Stimulated activated CD4-positive, alpha-beta T cell treated with anti-CD3 and anti-CD28 coated beads, Interleukin-12 subunit alpha, Interleukin-12 subunit beta, amount 100 ng/mL, for 48 hours (primary cell): ENCODE measurements at places on chromosomes 12 and 14.

- DNase-seq, result no peak
Measured at GRCh38 chr12:80763874-80764273, 47.2 kb downstream of the MYF5 start.

- peak; percentile 79 for DNase-seq
Measured at GRCh38 chr12:66169221-66170170, at the start of gene TMBIM4. Gene TMBIM4, minus strand, starts transcription at chr12:66169996. Its CDS starts 45 bp downstream, at chr12:66169951.

- DNase-seq, result no peak
Measured at GRCh38 chr14:89303456-89304435, 113.3 kb downstream of the FOXN3 start.

DNA sequence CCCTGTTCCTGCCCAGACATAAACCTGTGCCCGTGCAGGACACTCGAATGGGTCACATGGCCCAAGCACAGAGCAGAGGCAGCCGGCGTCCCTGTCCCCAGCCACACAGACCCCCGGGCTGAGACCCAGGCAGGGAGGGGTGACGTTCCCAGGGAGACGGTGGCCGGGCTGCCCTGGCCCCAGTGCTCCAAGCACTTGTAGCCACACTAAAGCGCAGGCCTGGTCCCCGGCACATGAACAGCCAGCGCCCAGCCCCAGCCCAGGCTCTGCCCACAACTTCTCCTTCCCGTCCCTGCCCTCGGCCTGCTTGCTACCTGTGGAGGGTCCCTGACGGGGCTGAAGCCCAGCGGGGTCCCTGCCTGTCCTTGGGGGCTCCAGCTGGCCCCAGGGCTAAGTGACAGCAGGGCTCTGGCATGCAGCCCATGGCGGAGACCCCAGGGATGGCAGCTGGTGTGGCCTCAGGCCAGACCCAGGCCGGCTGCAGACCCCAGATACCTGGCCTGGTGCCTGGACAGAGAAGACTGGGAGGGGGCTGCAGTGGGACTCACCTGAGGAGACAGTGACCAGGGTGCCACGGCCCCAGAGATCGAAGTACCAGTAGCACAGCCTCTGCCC is 338.4 kb downstream of the TMEM121 start:
- DNase-seq, result no peak

- DNase-seq, result no peak
Measured at GRCh38 chr14:76664790-76665189, 96.5 kb upstream of the VASH1 start.

DNA sequence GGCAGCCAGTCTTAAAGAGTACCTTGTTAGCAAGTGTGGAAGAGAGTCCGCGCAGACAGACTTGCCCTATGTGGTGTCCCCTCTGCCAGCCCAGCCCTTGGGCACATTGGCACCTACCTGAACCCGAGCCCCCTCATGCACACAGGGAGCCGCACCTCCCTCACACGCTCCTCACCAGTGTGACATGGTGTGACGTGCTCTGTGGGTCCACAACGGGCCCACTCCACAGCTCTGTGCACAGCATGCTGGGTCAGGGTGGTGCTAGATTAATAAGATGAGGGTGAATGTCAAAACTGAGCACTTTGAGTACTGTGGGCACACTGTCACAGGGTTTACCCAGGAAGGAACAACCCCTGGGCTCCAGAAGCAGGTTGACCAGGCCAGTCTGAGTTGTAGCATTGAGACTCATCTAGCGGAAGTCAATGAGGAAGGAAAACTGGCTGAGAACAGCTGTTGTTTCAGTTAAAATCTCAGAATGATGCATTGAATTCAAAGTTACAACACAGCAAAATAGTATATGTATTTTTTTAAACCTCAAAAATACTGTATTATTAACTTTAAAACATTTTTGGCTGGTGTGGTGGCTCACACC is 53.4 kb upstream of the AMN start:
- DNase-seq, result no peak

DNA sequence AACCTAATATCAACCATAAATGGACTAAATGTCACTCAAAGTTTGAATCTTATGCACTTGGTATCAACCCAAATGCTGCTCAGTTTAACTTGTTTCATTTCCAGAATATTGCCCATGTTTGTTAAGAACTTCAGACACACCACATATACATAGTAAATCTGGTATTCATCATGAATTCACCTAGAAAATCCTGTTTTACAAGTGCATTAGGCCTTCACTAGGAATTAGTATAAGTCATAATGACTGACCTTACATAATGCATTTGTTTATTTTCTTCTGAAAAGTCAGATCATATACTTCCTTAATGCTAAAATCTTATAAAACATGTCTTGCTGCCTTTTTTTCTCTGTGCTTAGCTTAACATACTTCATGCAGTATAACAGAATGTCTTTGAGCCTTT is 66.1 kb downstream of the ABCD2 start:
- DNase-seq, result no peak

GRCh38 chr12:91663310-91663709 is 480.7 kb upstream of the DCN start:
- no peak for DNase-seq

DNA sequence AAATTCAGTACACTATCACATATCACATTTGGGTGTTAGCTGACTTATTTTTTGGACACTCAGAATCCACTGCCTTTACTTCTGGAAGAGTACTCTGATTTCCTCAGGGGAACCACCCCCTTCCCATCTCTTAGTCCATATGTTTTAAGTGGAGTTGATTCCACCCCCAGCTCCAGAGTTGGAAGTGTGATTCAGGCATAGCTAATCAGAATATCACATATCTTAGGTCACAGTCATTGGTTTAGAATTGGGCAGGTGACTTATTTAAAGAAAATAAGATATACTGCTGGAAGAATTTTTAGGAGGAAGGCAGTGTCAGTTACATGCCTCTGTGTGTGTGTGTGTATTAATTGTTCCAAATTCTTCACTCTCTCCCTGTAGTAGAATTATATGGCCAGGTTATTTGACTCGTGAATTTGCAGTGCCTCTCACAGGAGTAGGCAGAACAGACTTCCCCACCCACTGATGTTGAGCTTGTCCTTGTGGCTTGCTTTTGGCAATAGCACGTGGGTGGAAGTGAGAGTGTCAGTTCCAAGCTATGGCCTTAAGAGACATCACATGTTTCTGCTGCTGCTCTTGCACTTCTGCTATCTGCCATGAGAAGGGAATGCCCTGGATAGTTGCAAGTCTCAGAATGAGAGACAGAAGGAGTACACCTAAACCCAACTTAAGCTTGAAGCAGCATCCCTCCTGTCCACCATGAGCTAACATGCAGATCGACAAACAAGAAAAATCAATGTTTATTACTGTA is 6.4 kb upstream of the GAS2L3 start:
- no peak for DNase-seq

- no peak for DNase-seq
Measured at GRCh38 chr12:124786061-124786964, 77.4 kb downstream of the SCARB1 start.

- DNase-seq, result no peak
Measured at GRCh38 chr12:78864870-78865463, 393 bp downstream of the SYT1 start.

- no peak for DNase-seq
Measured at GRCh38 chr12:51661199-51661598, 70.2 kb downstream of the SCN8A start.

- DNase-seq, result no peak
Measured at GRCh38 chr14:39219075-39219499, 14.6 kb upstream of the MIA2 start.

DNA sequence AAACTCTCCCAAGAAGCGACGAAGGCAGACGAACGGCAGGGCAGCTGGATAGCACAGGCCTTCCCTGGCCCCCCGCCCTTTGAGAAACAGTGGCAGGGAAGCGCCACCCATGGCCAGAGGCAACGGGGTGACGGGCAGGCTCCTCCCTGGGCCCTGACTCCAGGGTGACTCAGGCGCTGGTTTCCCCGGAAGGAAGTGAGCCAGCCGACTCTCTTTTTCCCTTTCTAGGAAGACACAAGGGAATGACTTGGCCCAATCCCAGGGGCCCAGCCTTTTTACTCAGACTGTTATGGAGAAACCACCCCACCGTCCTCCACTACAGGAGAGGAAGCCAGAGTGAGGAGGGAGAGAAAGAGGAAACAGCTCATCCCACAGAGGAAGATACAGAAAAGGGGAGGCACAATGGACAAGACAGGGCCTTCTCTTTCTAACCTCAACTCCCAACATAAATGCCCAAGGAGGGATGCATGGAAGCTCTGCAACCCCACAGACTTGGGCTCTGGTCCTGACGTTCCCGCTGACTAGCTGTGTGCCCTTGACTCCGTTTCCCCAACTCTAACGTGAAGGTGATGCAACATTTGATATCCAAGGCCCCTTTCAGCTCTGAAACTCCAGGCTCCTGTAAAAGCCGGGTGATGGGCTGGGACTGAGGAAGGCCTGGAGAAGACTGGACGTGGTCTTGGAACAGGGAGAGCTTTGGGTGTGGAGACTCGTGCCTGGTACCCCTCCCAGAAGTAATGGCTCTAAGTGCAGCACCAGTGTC is 27.9 kb downstream of the ACTN1 start:
- no peak for DNase-seq

- DNase-seq, result peak; percentile 75
Measured at GRCh38 chr12:54984658-54985376, at the start of gene TESPA1. Gene TESPA1, minus strand, starts transcription at chr12:54984762. Its CDS starts 10,200 bp downstream, at chr12:54974562.

DNA sequence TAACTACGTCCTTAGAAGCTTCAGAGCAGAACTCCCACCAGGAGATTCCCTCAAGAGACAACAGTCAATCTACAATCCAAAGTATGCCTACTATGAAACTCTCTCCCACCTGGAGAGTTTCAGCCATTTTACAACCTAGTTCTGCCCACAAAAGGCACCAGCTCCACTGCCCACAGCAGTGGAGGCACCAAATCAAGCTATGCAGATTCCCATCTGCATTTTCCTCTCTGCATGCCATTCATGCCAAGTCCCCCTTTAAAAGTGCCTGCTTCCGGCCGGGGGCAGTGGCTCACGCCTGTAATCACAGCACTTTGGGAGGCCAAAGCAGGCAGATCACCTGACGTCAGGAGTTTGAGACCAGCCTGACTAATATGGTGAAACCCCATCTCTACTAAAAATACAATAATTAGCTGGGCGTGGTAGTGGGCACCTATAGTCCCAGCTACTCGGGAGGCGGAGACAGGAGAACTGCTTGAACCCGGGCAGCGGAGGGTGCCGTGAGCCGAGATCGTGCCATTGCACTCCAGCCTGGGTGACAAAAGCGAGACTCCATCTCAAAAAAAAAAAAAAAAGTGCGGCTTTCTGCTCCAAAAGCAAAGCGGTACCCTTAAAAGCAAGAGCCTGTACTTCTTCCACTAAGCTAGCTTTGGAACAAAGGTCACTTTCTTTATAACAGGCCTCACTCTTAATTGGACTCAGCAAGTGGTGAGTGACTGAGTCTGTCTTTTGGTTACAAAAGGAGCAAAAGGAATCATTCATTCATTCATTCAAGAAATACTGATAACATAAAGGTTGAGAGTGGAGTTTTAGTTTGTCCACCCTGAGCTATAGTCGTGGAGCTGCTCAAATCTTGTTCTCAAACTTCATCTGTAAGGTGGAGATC is 10.1 kb upstream of the DLGAP5 start:
- DNase-seq, result no peak

GRCh38 chr12:42196723-42197603 is 41.1 kb downstream of the YAF2 start:
- DNase-seq, result no peak

DNA sequence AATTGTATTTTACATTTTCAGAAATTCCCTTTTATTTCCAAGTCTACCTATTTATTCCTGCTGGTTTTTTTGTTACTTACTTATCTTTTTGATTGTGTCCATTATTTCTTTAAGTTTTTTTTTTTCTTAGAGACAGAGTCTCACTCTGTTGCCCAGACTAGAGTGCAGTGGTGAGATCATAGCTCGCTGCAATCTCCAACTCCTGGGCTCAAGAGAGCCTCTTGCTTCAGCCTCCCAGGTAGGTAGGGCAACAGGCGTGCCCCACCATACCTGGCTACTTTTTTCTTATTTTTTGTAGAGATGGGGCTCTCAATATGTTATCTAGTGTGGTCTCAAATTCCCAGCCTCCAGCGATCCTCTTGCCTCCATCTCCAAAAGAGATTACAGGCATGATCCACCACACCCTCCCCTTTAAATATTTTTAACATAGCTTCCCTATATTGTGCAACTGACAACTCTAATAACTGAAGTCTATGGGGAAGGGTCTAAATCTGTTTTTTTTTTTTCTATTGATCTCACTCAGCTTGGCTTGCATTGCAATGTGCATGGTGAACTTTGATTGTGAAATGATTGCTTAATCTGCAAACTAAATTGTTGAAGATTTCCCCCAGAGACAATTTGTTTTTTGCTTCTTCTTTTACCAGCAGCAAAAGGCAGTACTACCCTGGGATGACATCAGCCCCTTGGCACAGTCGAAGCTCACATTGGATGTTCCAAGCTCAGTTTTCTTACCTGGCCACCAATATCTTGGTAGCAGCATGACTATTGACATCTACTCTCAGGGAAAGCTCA is 25.7 kb upstream of the COCH start:
- no peak for DNase-seq

GRCh38 chr14:59314953-59315599 is 126.6 kb downstream of the DAAM1 start:
- no peak for DNase-seq

GRCh38 chr14:99128185-99128584 is 143.8 kb downstream of the BCL11B start:
- DNase-seq, result no peak

DNA sequence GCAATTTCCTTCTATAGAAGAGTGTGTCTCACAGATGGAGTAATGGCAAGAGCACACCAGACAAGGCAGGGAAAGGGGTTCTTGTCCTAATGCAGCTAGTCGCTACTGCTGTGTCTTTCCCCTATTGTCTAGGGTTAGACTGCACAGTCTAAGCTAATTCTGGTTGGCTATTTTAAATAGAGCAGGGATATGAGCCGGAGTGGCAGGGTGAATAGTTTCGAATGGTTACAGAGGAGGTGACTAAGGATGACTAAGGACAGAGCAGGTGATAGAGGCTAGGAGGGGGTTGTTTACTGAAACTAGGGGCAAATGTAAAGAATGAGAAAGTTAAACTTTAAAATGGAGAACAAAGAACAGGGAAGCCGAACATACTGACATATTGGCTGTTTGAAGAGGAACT is 25.6 kb upstream of the CPNE8 start:
- no peak for DNase-seq

DNA sequence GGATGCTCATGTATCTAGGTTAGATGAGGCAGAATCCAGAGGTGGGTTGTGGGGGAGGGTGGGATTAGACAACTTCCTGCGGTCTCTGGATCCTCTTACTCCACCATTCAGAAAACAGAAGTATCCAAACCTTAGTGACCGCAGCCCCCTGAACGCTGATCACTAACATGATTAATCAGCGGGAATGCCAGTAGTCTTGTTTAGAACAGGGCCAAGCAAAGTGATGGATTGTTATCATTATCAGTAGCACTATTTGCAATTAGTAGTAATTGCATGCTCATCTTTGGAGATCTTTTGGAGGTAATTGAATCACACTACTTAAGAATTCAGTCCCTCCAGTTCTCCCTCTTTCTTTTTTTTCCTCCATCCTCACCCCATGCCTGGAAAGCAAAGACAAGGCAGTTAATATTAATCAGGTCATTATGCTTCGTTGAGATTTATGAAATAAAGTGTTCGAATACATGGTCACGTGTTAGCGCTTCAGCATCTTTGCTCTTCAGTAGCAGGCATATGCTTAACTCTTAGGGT is 182.8 kb upstream of the NTF3 start:
- no peak for DNase-seq

- no peak for DNase-seq
Measured at GRCh38 chr12:49651855-49652254, 28.5 kb downstream of the PRPF40B start.

GRCh38 chr14:77178656-77179055 is 2.9 kb upstream of the TMEM63C start:
- no peak for DNase-seq

GRCh38 chr12:102498471-102498870 is 18.1 kb upstream of the IGF1 start:
- no peak for DNase-seq
